Liver (tissue), 10 donors: ENCODE measurements at places on chromosomes 5 and 9. TPM values are rescaled to one million over a fixed set of nuclear protein-coding genes. Genes with fewer than 3 reads are reported as not detected.

SLC6A19 gene
- total RNA-seq: 4.9 TPM

ORM2 gene
- 4,866 TPM for total RNA-seq

- no peak for DNase-seq
Measured at GRCh38 chr5:14741131-14741530, 76.6 kb downstream of the OTULIN start.

DNA sequence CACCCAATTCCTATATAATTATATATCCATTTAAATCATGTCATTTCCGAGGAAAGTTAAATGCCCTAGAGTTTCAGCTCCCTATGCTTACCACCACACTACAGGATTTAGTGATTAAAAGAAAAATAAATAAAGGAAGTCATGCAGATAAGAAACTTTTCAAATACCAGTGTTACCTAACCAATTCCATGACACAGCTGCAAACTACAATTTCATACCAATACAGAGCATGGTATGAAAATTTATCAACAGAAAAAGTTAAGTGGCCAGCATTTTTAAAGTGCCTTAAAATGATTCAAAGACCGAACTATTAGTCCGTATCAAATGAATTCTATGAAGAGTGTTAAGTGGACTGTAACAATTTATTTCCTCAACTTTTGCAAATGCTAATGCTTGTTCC, 35.9 kb downstream of the CEP120 start:
- no peak for DNase-seq

DNA sequence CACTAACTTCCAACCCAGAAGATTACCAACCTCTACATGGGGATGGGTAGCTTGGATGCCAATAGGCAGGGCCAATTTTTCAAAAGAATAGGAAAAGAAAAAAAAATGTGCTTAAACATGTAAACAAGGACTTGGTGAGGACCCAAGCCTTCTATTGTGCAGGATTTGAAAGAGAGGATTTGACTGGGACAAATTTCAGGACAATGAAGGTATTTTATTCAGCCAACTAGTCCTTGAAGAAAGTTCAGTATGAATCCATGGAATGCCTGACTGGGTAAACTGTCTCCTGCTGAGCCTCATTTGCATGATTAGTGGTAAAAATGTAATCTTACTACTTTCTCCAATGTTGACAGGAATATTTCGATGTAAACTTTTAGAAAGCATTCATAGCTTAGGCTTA, 192.5 kb upstream of the RORB start:
- no peak for DNase-seq

DNA sequence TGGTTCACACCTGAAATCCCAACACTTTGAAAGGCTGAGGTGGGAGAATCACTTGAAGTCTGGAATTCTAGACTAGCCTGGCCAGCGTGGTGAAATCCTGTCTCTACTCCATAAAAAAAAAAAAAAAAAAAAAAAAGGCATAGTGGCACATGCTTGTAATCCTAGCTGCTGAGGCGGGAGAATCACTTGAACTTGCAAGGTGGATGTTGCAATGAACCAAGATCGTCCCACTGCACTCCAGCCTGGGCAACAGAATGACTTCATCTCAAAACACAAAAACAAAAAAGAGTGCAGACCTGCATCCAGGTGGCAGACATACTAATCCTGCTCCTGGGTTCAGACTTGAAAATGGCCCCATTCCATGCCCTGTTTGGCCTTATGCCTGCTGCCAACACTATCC, 21.8 kb upstream of the ADAMTS19 start:
- DNase-seq: no peak

DNA sequence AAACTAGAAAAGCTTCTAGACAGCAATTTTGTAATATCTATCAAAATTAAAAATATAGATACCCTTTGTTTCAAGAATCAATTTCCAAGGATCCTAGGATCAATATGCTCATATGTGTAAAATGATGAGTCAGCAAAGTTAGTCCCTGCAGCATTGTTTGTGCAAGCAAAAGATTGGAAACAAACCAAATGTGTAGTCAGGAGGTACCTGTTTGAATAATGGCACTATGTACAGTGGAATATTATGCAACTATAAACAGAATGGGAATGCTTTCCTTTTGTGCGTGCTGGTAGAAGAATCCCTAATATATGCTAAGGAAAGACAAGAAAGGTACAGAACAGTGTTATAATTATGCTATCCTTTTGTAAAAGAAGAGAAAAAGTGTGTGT, 58.5 kb upstream of the PJA2 start:
- no peak for DNase-seq

GRCh38 chr5:175590471-175590881, 67.4 kb upstream of the HRH2 start:
- DNase-seq: no peak

NMUR2 gene
- total RNA-seq: not detected

- DNase-seq: no peak
Measured at GRCh38 chr5:31412324-31412723, 119.6 kb downstream of the DROSHA start.

ST8SIA4 gene
- 2.3 TPM for total RNA-seq

HAVCR1 gene
- total RNA-seq: 0.17 TPM

GBGT1 gene
- 25.7 TPM for total RNA-seq

GRCh38 chr9:106678273-106678672, 184.7 kb upstream of the ZNF462 start:
- no peak for DNase-seq

GRCh38 chr9:8186560-8186959, 387.0 kb upstream of the DMAC1 start:
- DNase-seq: no peak

- peak; percentile 77 for DNase-seq
Measured at GRCh38 chr9:130707225-130707976, 13.8 kb downstream of the EXOSC2 start.

OMD gene
- total RNA-seq: 0.75 TPM

- DNase-seq: no peak
Measured at GRCh38 chr9:112945620-112946208, 55.0 kb upstream of the SLC46A2 start.

DNA sequence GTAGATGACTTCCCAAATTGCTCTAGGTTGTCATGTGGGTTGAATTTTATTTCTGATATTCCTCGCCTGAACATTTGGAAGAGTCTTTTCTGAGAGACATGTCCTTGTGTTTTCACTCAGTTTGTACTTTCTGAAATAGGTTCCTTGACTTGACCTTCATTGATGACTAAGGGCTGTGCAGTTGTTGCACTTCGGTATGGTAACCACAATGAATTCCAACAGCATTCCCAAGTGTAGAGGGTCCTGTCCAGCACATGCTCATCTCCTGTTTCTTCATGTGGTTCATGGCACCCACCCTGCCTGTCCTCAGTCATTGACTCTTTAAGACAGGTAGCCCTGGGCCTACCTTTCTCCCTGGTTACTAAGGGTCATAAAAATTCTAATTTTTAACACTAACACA, 527.8 kb downstream of the MTRR start:
- no peak for DNase-seq

DNA sequence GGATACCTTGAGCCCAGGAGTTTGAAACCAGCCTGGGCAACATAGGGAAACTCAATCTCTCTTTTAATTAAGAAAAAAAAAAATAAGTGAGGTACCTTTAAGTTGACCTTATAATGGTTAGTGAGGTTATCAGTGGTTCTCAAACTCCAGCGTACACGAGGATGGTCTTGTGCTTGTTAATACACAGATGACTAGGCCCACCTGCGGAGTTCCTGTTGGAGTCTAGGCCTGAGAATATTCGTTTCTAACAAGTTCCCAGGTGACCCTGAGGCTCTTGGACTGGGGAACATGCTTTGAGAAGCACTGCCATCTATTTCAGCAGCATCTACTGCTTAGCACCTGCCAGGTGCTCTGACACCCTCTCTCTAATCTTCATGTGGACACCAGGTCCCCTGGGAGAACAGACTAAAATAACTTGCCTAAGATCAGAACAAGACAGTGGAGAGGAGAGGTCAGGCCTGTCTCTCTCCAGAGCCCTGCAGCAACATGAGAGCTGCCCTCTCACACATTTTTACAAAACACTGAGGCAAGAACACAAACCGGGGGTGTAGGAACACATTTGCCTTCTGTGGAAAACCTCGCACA, 24.6 kb downstream of the TLE1 start:
- DNase-seq: no peak

- DNase-seq: no peak
Measured at GRCh38 chr5:96648593-96648992, 13.6 kb upstream of the CAST start.

SLC6A7 gene
- total RNA-seq: not detected
